ENCODE measurements at places on chromosomes 11 and 22.

- DNase-seq = no peak
Measured at GRCh38 chr22:49753276-49753890, 74.3 kb downstream of the BRD1 start.

DNA sequence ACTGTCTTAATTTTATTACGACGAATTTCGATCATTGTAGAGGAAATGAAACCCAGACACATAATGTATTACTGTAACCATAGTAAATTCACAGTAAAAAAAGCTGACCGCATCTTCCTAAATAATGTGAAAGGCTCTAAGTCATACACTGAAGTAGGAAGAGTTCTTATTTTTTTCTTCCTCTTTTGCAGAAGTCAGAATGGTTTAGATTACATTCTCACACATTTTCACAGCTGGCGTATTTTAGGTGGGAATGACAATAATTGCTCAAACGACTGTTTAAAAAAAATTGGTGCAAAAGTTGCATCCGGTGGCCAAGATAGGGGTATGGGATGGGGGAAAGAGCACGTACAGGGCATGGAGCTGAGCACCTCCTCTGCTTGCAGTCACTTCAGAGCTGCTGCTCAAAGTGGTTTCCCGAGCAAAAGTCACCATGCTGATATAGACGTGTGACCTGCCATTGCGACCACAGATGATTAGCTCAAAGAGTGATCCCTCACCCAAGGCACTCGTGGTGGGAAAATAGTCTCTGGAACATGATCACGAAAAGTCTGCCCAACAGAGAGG is 35.3 kb downstream of the MMP13 start:
- DNase-seq = no peak

GRCh38 chr22:47332246-47332980 is 570.0 kb downstream of the TBC1D22A start:
- no peak for DNase-seq

GRCh38 chr11:32722255-32722654 is 72.2 kb downstream of the CCDC73 start:
- no peak for DNase-seq

- DNase-seq = no peak
Measured at GRCh38 chr11:64103277-64103985, 62.5 kb downstream of the MACROD1 start.

- DNase-seq = no peak
Measured at GRCh38 chr11:127693686-127694085, 693.1 kb upstream of the KIRREL3 start.

DNA sequence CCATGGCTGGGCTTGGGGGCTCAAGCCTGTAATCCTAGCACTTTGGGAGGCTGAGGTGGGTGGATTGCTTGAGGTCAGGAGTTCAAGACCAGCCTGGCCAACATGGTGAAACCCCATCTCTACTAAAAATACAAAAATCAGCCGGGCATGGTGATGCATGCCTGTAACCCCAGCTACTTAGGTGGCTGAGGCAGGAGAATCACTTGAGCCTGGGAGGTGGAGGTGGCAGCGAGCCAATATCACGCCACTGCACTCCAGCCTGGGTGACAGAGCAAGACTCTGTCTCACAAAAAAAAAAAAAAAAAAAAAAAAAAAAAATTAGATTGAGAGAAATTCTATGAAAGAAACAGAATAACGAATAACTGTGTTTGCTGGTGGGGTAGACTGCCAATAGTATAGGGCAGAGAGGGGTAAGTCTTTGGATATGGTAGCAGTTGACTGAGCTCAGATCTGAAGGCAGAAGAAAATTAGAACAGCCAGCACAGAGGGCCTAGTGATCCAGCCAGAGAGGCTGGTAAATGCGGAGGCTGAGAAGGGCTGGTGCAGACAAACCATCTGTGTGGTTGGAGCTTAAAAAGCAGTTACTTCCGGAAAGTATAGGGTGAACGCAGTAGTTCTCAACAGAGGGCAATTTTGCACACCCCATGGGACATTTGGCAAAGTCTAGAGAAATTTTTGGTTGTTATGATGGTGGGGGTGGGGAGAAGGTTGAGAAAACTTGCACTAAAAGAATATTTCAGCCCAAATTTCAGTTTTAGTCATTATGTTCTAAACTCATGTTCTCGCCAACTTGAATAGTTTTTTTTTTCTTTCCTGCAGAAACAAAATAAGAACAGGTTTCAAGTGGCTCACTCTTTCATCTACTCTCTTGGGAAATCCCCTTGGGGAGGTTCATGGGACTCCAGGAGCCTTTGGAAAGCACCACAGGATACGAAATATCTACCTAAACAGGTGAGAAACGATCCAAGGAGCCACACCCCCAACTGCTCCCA is 1.6 kb upstream of the HORMAD2 start:
- DNase-seq = no peak

DNA sequence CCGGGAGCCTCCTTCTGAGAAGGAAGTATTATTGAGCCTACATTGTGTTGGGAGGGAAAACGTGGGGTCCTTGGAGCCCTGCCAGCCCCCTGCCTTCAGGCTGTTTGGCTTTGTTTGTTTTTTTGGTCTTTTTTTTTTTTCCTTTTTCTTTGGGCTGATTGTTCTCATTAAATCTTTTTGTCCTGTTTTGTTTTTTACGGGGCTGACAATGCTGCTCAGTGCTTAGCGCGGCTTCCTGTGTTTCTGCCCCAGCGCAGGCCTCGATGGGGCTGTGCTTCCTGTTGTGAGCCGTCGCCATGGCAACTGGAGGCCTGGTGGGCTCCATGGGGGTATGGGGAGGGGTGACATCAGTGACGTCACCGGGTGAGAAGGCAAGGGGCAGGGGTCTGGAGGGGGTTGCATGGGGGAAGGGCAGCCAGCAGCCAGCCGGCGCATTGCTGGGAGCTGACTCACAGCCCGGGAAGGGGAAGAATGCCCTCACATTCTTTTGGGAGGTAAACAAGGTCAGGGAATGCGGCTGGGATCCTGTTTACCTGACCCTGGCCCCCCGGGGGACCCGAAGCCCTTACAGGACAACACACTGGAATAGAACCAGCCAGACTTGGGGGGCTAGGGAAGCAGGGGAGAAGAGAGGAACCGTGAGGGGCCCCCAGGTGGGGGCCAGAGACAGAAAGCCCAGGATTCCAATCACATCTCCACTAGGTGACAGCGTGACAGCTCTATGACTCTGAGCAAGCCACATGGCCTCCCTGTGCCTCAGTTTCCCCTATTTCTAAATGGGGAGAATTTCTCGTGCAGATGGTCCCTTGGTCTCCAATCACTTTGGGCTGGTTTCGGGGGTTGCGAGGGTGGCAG is 22.2 kb upstream of the CBX7 start:
- peak; percentile 86 for DNase-seq
